ENCODE measurements at places on chromosomes 16 and 17.
A peak's percentile ranks its signal among the peaks of the same experiment; 100 is the strongest.

DNA sequence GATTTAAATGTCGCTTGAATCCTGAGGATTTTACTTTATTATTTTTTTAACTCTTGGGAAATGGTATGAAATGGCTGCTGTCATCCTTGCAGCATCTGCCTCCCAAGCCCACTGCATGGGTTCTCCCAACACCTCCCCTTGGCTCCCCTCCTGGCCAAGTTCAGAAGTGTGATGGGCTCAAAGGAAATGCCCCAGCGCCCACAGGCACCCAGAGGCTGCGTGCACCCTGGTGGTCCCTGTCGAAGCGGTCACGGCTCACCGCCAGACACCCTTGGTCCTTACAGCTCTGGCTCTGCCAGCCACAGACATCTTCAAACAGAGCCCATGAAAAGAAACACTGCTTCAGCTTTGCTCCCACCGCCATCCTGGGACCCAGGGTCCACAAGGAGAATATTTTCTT lies 334.7 kb downstream of the SOX9 start:
- DNase-seq = no peak

DNA sequence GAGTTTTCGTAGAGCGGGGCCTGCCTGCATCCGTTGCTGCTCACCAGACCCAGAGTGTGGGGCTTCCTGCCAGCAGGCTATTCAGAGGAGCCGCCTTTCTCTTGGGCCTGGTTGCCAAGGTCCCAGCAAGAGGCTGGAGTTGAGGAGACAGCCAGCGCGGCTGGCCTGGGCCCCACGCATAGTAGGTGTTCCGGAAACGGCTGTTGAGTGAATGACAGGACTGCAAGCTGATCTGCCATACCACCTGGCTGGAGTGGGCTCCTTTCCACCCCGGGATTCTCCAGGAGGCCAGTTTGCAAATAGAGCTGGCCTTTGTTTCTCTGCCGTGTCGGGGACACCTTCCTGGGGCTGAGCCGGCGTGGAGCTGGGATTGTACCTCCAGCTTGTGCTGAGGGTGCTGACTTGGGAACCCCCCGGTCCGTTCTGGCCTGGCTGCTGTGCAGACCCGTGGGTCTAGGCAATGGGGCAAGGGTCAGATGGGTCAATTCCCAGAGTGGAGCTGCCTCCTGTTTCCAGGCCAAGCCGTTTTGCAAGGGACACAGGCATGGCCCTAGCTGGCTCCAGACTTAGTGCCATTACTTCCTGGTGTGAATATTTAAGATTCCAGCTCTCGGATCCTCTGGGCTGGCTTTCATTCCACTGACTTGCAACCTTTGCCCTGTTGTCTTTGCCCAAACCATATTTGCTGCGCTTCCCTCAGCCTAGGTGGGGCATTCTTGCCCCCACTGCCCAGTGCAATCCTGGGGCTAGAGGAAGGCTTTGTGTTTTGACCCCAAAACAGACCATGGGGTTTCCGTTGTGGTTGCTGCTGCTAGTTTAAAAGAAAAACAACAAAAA lies 68.8 kb downstream of the CMIP start:
- no peak for DNase-seq

DNA sequence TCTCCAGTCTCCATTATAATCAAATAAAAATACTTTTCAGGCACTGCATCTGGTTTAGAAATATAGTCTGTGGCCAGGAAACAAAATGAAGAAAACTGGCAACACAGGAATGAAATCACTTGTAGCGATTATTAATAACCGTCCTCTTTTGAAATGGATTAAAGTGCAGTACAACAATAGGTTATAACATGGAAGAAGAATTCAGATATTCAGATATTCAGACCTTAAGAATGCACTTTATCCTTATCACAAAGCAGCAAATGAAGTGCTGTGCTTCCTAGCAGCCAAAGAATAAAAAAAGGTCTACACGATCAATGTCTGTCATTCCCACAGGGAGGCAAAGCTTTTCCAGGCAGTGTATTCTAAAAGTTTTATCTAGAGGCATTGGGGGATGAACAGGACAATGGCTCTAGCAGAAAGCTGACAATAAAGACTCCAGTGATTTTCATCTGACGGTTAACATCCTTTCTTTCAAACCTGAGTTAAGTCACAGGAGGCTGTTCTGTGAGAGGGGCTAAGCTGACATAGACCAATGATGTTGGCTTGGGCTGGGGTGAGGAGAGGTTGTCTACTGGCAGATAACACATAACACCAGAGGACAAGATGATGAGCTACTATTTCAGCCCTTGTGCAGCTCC lies 259.2 kb downstream of the SLC39A11 start:
- DNase-seq = no peak

DNA sequence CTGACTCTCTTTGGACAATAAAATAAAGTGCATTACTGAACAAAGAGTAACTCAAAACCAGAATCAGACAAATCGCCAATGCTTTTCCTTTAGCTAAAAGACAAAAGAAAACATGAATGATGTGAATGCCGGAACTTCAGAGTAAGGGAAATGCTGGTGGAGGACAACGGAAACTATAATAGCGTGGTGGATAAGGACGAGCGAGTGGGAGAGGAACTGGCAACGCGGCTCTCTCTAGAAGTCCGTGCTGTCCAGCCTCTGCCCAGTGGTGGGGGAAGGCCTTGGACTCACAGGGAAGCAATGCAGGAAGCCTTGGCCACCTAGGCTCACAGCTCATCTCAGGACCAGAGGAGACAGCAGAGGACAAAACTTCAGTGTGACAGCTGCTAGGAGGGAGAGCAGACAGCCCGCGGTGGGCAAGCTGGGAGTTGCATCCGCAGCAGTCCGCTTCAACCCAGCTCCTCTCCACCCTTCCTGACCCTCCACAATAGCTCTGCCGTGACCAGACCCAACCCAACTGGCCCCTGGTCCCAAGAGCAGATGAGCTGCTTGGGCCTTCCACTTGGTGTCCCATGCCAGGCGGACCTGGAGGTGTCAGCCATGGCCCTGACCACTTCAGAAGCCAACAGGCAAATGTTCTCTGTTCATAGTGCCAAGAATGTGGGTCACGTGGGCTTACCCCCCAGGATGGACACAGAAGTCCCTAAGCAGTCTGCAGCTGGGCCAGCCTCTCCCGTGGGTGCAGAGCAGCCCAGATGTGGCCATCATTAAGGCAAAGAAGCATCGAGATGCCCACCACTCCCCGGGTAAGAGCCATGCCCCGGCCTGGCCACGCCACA lies 5.3 kb upstream of the FAAP100 start:
- DNase-seq = no peak

- no peak for DNase-seq
Observed at GRCh38 chr16:24308200-24308599, 52.1 kb downstream of the CACNG3 start.

DNA sequence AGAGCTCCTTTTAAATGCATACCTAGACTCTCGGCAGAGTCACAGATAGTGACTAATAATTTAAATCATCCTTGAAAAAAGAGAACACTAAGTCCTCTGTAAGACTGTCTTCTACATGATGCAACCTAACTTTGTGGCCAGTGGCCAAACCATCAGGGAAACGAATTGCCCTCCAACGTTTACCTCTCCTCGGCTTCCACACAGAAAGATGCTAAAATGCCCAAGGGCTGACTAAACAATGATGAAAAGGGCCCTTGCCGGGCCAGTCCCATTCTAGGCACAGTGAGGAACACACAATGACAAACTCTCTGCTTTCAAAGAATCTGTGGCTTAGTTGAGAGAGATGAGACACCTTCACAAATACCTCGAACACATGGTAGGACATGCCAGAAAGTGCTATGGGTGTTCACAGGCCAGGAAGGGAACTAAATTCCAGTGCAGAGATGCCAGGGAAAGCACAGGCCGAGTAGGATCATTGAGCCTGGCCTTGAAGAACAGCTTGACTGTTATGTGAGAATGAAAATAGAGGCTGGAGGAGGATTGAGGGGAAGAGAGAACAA lies 35.3 kb upstream of the PITPNM3 start:
- no peak for DNase-seq

GRCh38 chr16:11094075-11094856 lies 149.9 kb downstream of the CLEC16A start:
- DNase-seq = no peak

GRCh38 chr17:68981288-68981687 lies 26.1 kb upstream of the ABCA8 start:
- DNase-seq = peak; percentile 71

- no peak for DNase-seq
Observed at GRCh38 chr17:41885733-41886132, 20.5 kb upstream of the KLHL11 start.

DNA sequence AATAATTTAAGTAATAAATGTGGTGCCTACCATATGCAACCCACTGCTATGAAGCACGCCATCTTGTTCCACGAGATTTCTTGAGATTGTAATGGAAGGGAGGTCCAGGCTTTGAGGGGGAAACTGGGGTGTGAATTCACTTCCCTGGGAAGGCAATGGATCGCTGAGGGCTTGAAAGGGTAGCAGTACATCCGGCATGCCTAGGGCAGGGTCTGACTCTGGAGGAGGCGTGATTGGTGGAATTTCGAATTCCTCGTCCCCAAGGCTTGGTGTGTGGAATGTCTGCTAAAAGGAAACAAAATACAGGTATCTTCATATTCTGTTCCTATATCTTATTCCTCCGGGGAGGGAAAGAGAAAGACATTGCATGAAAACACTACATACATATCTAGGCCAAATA lies 83.0 kb downstream of the TOX3 start:
- no peak for DNase-seq

DNA sequence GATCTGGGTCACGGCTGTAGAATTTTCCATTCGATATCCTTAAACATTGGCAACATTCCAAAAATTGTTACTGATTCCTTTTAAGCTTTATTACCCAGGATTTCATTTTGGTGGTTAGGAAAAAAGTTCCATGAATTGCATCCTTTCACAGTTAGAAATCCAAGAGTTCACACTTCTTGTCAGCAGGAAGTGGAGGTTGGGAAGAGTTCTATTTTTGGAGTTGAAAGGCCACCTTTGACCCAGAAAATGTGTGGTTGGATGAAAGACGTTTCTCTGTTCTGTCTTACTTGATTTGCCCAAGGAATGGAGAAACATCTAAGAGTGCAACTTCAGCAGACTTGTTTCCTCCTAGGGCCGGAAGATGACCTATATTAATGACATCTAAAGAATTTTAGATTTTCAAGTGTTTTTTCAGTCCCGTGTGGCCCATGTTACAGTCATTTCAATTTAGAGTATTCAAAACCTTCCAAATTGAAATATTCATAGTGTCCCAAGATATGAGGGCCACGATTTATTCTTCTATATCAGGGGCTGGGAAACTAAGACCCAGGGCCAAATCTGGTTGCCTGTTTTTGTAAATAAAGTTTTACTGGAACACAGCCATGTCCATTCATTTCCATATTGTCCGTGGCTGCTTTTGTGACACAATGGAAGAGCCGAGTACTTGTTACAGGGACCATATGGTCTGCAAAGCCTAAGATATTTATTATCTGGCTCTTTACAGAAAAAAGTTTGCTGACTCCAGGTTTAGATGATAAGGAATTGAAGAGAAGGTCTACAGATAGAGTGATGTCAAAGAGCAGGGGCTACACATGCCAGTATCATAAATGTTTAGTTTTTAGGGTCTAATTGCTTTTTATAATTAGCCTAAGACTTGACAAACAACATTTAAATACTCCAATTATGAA lies 50.2 kb downstream of the CDK5R1 start:
- DNase-seq = peak; percentile 99

GRCh38 chr16:14131774-14132695 lies 60.9 kb downstream of the MRTFB start:
- DNase-seq = no peak

- no peak for DNase-seq
Observed at GRCh38 chr17:81858170-81858966, 2.0 kb downstream of the P4HB start.

DNA sequence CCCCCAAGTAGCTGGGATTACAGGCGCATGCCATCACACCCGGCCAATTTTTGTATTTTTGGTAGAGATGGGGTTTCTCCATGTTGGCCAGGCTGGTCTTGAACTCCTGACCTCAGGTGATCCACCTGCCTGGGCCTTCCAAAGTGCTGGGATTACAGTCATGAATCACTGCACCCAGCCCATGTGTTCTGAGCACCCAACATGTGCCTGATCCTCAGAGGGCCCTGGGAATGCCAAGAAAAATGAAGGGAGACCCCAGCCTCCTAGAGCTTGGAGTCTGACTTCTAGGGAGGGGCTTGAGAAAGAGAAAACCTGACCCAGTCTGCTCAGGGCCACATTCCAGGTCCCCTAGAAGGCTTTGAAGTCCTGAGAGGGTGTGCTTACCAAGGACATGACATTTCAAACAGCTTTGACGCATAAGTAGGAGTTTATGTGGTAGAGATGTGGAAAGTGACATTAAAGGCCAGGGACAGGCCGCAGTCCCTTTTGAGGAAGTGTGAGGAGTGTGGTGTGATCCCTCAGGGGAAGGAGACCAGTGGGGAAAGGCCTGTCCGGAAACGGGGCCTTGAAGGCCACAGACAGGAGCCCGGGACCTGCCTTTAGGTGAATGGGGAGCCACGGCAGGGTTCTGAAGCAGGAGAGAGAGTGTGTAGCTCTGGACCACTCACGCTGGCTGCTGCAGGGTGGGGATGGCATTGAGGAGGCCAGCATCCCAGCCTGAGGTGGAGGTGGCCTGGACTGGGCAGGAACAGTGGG lies 1.1 kb upstream of the CCL22 start:
- no peak for DNase-seq

DNA sequence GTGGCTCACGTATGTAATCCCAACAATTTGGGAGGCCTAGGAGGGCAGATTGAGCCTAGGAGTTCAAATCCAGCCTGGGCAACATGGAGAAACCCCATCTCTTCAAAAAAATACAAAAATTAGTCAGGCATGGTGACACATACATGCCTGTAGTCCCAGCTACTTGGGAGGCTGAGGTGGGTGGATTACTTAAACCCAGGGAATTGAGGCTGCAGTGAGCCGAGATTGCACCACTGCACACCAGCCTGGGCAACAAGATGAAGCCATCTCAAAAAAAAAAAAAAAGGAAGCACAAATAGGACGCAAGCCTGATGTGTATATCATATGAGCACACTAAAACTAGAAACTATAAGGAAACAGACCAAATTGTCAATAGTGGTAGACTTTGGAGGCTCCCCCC lies 17.1 kb upstream of the FLCN start:
- no peak for DNase-seq

DNA sequence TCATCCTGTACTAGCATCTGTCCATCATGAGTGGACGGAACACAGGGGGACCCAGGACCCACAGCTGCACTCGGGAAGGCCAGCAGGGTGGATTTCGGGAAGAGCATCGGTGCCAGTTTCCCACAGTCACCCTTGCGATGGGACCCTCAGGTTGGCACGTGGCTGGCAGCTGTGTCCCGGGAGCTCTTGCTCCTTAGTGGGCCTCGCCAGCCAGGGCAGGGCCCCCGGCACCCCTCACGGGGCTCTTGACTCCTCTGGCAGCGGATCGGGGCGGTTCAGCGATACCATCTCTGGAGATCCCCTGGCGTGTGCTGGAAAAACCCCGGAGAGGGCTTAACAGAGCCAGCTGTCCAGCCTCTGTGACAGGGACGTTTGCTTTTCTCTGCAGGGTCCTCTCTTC lies 9.2 kb downstream of the CAPN15 start:
- no peak for DNase-seq
